ENCODE measurements at places on chromosomes 4 and X.

DNA sequence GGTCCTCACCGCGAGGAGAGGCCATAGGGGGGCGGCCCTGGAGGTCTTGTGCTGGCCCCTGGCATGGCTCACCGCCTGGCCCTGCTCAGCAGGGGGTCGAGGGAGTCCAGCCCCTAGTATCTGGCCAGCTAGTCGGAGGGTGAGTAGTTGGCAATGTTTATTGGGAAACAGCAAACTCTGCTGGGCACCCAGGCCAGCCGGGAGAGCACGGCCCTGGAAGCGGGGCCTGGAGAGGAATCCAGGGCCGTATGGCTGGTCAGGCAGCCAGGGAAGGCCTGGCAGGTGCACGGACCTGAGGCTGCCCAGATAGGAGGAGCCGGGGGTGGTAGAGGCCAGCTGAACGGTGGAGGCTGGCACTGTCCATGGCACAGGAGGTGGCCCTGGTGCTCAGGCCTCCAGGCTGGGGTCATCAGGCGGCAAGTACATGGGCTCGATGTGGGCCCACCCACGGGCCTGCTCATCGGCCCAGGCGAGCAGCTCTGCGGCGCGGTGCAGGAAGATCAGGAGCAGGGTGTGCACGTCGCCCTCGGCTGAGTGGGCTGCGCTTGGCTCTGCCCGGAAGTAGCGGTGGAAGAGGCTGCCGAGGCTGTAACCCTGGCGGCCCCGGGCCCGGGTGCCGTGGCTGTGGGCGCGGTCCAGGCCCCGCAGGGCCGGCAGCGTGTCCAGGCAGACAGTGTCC, 1.4 kb downstream of the TREX2 start:
- DNase-seq: no peak

DNA sequence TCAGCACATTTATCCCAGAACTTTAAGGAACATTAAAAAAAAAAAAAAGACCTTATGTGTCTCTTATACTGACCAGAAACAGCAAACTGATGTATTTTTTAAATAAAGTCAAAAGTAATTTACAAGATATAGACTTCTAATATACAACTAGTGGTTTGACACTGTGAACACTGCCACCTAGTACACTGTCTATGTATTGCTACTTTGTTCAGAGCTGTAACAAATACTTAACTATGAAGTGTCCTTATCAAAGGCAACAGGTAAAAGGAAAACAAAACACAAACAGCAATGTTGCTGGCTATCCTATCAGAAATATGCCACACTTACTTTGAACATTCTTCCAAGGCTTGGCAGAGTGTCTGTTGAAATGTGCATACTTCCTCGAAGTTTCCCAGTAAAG, 60.4 kb downstream of the CD40LG start:
- peak; percentile 16 for DNase-seq

DNA sequence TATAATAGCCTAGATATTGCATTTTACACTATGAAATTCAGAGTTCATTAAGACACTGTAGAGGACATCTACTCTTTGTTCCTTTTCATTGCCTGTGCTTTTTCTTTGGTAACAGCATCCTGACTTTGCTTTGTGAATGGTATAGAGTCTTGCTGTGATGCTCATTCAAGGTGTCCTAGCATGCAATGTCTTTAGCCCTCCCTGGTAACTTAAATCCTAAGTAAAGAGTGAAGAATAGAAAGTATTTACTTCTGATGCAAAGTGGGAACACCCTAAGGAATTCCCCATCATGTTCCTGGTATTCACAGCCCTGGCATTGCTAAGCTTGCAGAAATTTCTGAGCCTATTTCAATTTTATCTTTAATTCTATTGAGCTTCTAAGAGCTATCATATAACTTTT, 400.1 kb downstream of the FAT4 start:
- no peak for DNase-seq

GRCh38 chr4:168743601-168744000, 246.7 kb downstream of the PALLD start:
- no peak for DNase-seq

- DNase-seq: no peak
These were observed 365.2 kb downstream of the PRDM5 start for GRCh38 chr4:120557372-120557771.

Measured in A673 (cell line).